Suppressor macrophage treated with lipopolysaccharide for 1 hour (primary cell): ENCODE measurements at places on chromosomes 1 and 21.

GRCh38 chr1:42908046-42908445, 50.6 kb downstream of the SLC2A1 start:
- DNase-seq, result no peak

DNA sequence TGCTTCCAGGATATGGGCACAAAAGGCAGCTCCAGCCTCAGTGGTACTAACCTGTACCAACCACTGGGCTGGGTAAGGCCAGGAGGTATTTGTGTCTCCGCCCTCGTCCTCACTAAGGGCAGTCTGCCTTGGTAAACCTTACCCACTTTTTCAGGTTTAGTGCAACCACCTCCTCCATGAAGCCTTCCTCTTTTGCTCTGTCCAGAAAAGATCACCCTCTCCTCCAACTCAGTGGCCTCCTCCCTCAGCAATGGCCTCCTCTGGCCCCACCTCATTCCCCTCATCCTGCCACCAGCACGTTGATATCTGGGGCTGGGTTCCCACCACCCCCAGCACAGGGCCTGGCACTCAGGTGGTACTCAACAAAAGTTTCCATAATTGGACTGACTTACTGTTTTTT, 161.5 kb downstream of the GRIK3 start:
- DNase-seq, result no peak

DNA sequence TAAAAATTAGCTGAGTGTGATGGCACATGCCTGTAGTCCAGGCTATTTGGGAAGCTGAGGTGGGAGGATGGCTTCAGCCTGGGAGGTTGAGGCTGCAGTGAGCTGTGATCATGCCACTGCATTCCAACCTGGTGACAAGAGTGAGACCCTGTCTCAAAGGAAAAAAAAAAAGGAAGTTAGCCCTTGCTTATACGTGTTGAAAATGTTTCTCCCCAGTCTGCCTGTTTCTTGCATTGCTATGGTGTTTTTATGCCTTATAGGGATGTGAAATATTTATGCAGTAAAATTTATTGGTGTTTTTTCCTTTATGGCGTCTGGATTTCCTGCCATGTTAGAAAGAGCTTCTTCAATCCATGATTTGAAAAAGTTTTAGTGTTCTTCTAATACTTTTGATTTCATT, 3.6 kb upstream of the RERE start:
- no peak for DNase-seq

- no peak for DNase-seq
Measured at GRCh38 chr21:39186676-39187075, 3.4 kb upstream of the PSMG1 start.

GRCh38 chr1:53435151-53435550, 24.0 kb upstream of the DMRTB1 start:
- no peak for DNase-seq

DNA sequence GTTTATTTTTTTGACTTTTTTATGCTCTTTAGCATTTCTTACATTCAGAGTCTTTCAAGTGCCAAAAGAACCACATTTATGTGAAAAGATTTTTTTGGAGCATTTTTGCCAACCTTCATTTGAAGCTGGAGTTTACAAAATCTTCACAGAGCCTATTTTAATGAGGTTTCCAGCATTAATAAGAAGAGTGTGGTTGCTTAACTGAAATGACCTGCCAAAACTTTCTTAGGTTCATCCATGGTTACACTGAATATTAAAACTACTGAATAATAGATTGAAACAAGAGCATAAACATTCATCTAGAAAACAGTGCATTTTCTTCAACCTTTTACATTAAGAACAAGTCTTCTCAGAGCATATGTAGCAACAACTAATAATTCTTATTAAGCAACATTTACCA, 672.3 kb upstream of the CXADR start:
- no peak for DNase-seq

- DNase-seq, result no peak
Measured at GRCh38 chr1:205763980-205764379, 11.3 kb downstream of the RAB29 start.

- DNase-seq, result no peak
Measured at GRCh38 chr21:18987520-18988026, 584.0 kb upstream of the TMPRSS15 start.

DNA sequence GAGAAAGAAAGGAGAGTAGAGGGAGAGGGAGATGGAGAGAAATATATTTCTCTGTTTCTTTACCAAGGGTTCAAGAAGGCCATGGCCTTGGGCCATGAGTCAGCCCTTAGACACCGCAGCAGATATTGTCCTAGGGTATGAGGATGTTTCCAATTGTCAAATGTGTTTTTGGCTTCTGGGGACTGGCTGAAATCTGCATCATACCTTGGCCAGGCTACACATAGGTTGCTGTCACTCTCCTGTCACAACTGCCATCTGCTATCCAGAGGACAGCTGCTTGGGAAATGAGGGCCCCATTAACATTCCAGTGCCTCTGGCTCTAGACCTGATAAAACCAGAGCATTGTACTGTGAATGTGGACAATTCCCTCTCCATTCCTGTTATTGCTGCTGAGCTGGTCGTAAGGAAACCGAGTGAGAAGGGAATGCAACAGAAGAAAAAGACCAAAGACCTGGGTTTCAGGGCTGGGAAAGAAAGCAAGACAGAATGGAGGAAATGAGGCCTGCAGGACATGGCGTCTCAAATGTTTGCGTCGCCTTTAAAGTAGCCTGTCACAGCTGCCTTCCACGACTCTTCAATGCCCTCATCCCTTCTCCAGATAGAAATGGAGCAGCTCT, 8.8 kb upstream of the PIGC start:
- DNase-seq, result no peak

- no peak for DNase-seq
Measured at GRCh38 chr21:41548781-41549180, 40.8 kb upstream of the TMPRSS2 start.

DNA sequence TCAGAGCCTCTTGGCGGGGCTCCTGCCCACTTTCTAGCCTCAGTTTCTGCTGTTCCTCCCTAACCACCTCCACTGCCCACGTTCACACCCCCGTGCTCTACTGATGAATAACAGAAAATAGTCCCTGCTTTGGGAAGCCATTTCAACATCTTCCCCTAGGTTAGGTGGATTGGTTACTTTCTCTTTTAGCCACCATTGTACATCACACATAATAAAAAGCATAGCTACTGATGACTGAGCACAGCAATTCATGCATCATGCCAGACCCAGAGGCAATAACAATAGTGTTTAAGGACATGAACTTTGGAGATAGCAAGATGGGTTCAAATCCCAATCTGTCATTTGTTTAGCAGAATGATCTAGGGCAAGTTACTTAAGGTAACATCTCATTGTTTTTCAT, 74.6 kb downstream of the COLGALT2 start:
- no peak for DNase-seq

DNA sequence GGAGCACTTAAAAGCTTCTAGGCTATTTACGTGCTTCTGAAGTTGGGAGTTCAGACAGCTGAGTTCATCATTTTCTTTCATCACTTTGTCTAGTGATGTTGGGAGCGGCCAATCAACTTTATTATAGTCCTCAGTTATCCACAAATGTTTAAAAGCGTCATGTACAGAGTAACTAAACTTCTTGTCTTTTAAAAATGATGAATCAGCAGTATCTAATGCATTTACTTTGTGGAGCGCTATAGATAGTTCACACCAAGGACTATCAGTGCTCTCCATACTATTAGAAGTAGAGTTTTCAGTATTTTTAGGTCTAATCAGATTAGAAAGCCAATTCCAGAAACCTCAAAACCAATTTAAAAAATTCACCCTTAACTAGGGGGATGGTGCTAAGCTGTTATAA, 778.7 kb upstream of the PRMT6 start:
- DNase-seq, result no peak

- DNase-seq, result no peak
Measured at GRCh38 chr1:184326278-184326677, 60.6 kb upstream of the C1orf21 start.

DNA sequence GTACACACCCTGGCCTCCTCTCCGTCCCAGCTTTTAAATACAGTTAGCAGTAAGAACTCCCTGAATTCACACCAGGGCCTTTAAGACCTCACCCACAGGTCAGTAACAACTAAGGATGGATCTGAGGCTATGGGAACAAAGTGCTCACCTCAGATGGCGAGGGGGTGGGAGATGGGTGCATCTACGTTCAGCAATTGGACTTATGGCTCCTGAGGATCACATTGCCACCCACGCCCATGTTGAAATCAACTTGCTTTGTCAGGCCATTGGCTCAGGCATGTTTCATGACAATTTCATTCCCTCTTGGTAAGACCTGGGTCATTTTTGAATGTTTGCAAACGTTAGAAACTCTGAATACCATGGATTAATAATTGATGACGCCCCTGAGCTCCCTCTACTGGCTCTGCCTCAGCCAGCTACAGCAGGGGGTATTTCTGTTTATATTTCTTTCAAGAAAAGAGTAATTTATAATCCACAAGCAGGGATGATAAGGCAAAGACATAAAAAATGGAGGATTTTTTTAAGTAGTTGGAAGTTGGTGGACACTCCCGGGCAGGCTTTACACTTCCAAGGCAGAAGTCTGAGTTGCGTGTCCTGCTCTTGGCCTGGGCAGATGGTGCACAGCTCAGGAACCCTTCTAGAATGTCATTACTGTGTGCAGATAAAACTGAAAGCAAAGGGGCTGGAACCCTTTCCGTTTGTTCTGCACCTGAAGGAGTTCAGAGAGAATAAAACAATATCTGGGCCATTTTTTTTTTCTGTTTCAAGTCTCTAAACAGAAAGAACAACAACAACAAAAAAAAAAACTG, 13.7 kb upstream of the LBR start:
- peak; percentile 45 for DNase-seq

GRCh38 chr1:118145721-118146120, 39.3 kb downstream of the SPAG17 start:
- no peak for DNase-seq

GRCh38 chr1:8424539-8425116, 106.7 kb downstream of the SLC45A1 start:
- DNase-seq, result peak; percentile 72

DNA sequence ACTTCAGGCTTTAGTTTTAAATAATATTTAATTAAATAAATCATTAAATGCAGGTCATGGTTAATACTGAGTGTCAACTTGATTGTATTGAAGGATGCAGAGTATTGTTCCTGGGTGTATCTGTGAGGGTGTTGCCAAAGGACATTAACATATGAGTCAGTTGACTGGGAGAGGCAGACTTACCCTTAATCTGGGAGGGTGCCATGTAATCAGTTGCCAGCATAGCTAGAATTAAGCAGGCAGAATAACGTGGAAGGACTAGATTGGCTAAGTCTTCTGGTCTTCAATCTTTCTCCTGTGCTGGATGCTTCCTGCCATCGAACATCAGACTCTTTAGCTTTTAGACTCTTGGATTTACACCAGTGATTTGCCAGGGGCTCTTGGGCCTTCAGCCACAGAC, 85.3 kb downstream of the MAP3K21 start:
- DNase-seq, result no peak

DNA sequence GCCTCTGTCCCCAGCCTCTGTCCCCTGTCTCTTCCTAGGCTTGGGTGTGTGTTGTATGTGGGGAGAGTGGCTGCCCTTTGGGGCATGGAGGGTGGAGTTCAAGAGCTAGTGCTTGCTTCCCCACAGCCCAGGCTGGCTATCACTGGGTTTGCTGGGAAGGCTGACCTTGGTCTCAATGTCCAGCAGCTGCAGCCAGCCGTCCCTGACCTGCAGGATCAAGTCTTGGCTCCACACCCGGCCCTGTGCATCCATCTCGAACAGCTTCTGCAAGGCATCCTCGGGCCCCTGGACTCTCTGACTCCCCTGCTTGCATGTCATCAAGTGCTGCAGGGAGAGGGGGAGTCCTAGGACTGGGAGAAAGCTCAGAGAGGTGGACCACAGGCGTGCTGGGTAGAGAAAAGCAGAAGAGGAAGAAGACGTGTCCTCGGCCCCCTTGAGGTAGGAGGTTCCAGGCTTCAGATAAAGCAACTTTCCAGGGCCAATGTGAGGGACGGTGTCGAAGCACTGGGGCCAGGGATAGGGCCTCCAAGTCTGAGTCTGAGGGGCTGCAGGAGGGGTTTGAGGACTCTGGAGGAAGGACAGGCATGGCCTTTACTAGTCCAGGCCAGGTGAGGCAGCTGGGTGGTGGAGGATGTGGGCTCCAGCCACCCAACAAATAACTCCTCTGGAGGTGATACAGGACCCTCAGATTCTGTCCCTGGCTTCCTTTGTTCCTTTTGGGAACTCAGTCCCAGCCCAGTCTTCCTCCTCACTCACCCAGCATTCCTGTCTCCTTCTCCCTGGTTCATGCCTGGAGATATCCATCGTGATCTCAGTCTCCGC, 4.0 kb downstream of the EPS8L3 start:
- no peak for DNase-seq

DNA sequence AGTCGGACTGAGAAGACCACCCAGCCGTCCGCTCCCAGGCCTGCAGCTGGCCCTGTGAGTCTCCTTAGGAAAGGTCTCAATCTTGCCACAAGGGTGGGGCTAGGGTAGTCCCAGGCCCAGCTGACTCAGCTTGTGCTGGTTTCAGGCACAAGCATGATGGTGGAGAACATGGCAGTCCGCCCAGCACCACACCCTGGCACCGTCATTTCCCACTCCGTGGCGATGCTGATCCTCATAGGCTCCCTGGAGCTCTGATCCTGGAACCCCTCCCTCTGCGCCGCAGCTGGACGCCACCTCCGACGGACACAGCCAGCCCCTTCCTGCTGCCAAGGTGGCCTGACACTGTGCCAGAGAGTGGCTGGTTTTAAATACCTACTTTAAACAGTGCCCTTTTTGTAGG, 10.7 kb downstream of the TMEM81 start:
- no peak for DNase-seq

DNA sequence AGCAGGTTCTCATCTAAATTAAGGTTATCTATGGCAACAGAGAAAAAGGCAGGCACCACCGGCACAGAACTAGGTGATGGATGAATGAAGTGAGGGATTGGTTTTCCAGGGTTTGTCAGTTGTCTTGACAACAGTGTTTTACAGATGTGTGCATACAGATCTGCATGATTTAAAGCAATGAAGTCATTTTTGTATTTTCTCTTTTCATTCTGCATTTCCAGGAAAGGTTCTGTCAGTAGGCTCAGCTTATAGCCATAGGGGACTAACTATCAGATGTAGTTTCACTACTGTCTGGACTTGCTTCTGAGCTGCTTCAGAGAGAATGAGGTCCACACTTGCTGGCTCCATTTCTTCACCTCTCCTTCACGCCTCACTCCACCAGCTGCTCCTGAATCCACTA, 98.2 kb upstream of the LMO4 start:
- no peak for DNase-seq

DNA sequence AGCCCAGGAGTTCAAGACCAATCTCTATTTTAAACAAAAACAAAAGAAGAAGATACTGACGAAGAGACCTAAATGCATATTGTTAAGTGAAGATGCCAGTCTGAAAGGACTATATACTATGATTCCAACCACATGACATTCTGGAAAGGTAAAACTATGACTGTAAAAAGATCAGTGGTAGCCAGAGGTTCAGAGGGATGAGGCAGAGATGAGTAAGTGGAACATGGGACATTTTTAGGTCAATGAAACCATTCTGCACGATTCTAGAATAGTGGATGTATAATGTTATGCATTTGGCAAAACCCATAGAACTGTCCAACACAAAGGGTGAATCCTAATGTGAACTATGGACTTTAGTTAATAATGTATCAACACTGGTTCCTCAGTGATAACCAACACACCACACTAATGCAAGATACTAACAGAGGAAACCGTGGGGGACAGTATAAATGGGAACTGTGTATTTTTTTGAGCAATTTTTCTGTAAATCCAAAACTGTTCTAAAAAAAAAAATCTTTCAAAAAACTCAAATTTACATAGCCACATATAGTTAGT, 8.2 kb downstream of the RC3H1 start:
- no peak for DNase-seq
